ENCODE measurements at places on chromosomes 16 and 17. TPM values are rescaled to one million over a fixed set of nuclear protein-coding genes. Genes with fewer than 3 reads are reported as not detected.

DNA sequence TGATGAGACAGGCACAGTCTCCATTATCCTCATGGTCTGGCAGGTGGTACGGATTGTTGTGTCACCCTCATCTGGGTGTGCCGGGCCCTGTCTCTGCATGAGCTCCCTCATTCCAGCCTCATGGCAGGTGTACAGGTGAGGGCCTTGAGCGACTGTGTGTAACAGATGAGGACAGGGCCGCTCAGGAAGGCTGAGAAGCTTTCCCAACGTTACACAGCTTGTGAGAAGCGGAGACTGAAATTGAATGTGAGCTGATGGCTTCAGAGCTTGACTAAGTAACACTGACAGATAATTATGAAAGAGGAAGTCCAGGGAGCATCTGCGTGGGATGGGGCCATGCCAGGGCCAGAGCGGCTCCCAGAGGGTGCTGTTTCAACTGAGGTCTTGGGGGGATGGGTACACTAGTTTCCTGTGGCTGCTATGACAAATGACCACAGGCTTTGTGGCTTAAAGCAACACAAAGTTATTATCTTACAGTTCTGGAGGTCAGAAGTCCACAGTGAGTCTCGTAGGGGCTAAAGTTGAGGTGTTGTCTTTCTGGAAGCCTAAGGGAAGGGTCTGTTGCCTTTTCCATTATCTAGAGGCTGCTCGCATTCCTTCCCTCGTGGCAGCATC is 36.7 kb downstream of the CMIP start:
- peak; percentile 58 for DNase-seq

Gene SULT1A4
- total RNA-seq = 2.1 TPM

Gene SLC13A2
- not detected for total RNA-seq

- DNase-seq = no peak
These were observed 6.2 kb downstream of the FUS start for GRCh38 chr16:31186176-31186575.

Gene CD300H
- not detected for total RNA-seq

- DNase-seq = no peak
These were observed 1114.2 kb upstream of the GOT2 start for GRCh38 chr16:59848296-59848695.

DNA sequence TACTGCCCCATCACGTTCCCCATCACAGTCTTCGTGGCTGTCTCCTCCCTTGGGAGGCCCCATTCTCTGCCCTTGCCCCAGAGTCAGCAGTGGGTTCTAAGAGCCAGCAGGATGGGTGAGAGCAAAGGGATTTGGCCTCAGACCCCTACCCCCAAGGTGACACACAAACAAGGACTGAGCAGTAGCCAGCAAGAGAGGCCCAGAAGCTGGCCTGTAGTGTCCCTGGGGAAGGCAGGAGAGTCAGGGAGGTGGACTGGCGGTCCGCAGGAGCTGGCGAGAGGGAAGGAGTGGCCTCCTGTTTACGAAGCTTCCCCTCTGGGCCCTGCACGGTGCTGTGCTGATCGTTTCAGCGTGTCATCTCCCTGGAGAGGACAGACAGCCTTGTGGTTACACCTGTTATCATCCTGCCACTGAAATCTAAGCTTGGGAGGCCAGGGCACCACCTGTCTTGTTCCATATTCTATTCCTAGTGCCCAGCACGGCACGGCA is 8.4 kb downstream of the WDR81 start:
- DNase-seq = peak; percentile 60

- no peak for DNase-seq
These were observed 415 bp upstream of the FLOT2 start for GRCh38 chr17:28897769-28898526.

- no peak for DNase-seq
These were observed 227.6 kb downstream of the UTP18 start for GRCh38 chr17:51487947-51488346.

- DNase-seq = no peak
These were observed 17.1 kb downstream of the MYLK3 start for GRCh38 chr16:46730801-46731690.

DNA sequence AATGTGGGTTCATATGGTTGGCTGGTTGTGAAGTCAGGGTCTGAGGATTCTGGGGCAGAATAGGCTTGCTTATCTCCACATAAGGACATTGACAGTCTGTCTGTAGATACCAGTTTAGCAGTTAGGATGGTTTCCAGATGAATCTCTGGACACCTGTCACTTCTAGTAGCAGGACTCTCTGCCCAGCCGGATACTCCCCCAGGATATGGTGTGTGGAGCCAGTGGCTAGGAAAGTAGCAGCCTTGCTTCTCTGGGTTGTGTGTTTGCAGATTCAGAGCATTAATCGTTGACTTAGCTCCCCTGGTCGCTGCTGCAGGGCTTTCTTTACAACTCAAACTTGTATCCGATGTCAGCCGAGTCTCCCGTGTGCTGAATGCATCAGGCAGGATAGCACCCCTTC is 45.2 kb downstream of the CLEC16A start:
- DNase-seq = no peak

Gene CCDC144A
- 3.0 TPM for total RNA-seq

DNA sequence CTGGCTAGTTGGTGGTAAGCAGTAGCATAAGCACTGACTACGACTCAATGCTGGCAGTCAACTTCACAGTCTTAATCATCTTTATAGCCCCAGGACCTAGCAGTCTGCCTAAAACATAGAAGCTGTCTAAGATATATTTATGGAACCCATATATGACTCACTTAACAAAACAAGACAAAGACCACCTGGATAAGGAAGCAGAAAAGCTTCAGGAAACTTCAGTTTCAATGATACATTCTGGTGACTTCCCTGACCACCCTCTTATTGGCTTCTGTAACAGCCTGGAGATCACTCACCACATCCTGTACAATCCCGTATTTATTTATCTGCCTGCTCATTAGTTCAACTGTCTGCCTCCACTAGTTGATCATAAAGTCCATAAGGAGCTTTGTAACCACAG is 95.5 kb downstream of the PMP22 start:
- no peak for DNase-seq

All from activated B cell treated with CpG ODN at 0.5 μM for 24 hours (primary cell).